ENCODE measurements at places on chromosomes 7 and 10. TPM values are rescaled to one million over a fixed set of nuclear protein-coding genes. Genes with fewer than 3 reads are reported as not detected.

The DNTT gene
- total RNA-seq: not detected

The HOXA1 gene
- 0.09 TPM for total RNA-seq

The NEUROD6 gene
- total RNA-seq: not detected

GRCh38 chr7:132187869-132188789 lies 388.1 kb downstream of the PLXNA4 start:
- DNase-seq: no peak

- no peak for DNase-seq
Observed at GRCh38 chr10:80448209-80448942, 5.7 kb upstream of the TSPAN14 start.

DNA sequence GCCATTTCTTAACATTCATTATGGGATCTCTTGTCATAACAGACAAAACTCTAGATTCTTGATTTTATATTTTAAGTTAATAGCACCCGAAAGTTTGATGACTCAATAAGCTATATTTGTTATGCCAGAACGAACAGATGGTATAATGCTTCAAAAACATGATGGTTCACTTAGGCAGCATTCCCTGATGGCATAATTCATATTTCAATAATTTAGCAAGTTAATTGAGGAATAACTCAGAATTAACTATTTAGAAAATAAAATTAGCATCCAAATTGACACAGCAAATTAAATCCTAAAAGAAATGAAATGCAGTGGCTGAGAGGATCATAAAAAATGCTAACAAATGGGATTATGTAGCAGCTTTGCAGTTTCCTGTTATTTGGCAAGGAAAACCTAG lies 260.8 kb upstream of the MBL2 start:
- DNase-seq: no peak

DNA sequence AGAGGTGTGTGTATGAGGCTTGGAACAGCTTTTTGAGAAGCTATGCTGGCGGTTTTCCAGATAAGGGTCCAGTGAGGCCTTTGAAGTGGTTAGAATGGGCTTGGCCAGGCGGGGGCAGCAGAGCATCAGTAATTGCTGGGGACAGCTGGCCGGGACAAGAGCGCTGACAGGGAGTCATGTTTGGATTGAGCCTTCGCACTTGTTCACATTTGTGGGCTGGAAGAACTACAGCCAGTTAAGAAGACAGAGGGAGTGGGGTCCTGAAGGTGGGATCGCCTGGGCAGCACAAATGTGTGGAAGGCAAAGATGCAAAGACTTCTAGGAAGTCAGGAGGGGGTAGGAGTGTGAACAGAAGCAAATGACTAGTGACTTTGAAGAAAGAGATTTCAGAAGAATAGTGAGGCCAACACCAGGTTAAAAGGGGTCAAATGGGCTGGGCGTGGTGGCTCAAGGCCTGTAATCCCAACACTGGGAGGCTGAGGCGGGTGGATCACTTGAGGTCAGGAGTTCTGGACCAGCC lies 12.7 kb upstream of the SDHAF3 start:
- peak; percentile 89 for DNase-seq

- no peak for DNase-seq
Observed at GRCh38 chr7:100191775-100192174, 14.1 kb downstream of the STAG3 start.

GRCh38 chr7:96329241-96329640 lies 7.3 kb upstream of the SLC25A13 start:
- no peak for DNase-seq

GRCh38 chr10:131269776-131270460 lies 41.6 kb downstream of the TCERG1L start:
- DNase-seq: no peak

GRCh38 chr10:132972986-132973902 lies 30.9 kb upstream of the CFAP46 start:
- no peak for DNase-seq

DNA sequence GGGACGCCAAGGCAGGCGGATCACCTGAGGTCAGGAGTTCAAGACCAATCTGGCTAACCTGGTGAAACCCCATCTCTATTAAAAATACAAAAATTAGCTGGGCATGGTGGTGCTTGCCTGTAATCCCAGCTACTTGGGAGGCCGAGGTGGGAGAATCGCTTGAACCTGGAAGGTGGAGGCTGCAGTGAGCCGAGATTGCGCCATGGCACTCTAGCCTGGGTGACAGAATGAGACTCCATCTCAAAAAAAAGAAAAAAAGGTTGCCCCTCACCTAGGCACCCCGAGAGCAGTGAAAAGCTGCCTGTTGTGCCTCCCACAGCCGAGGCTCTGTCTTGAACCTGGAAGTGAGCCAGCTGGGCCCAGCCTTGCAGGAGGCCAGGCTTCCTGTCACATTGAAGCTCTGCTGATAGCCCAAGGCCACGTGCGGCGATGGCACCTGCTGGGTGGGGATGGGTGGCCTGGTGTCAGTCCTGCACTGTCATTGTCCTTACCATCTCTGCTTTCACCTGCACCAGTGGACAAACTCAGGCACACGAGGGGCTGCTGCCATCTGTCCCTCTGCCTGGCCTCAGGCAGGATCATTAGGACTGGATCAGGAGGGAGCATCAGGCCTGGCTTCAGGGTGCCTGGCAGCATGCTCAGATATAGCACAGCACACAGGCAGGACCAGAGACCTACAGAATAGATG lies 37.8 kb downstream of the DNAJB12 start:
- peak; percentile 78 for DNase-seq

Measured in activated CD4-positive, alpha-beta T cell treated with anti-CD3 and anti-CD28 coated beads, Interleukin-2, amount 10 ng/mL, durations not matched to agents 24 days and 14 days (primary cell).